ENCODE measurements at places on chromosomes 12 and 14.

DNA sequence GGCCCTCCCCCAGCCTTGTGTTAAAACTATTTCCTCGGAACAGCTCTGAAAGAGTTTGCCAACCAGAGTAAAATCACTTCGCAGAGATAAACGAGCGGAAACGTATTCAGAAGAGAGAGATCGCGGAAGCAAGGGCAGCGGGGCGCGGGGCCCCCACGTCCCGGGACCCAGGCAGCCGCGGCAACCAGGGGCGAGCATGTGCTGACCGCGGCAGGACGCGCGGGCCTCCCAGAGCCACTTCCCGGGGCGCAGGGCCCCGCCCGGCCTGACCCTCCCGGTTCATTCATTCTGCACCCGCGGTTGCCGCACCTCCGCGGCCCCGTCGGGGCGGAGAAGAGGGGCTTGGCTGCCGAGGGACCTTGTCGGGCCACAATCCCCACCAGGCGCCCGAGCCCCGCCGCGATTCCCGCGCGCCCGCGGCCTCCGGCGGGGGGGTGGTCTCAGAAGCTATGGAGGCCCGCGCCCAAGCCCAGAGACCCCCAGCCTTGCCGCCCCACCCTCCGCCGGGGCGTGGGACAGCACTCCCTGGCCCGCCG is 598 bp downstream of the UBE2N start:
- H3K36me3 ChIP-seq, result no peaks in the 10 kb centered on the region
- peak; percentile 30 for DNase-seq
- H3K4me1 ChIP-seq, result peaks cover 41% of the 10 kb centered on the region

- H3K4me1 ChIP-seq, result no peaks in the 10 kb centered on the region
- no peaks in the 10 kb centered on the region for H3K36me3 ChIP-seq
- H3K27me3 ChIP-seq, result no peaks in the 10 kb centered on the region
- no peak for DNase-seq
- no peak overlapping the region for H3K27ac ChIP-seq
These were observed 173.9 kb downstream of the CACNA1C start for GRCh38 chr12:2226641-2227040.

- H3K36me3 ChIP-seq, result no peaks in the 10 kb centered on the region
- no peaks in the 10 kb centered on the region for H3K27me3 ChIP-seq
- peak; percentile 30 for DNase-seq
- H3K4me1 ChIP-seq, result peaks cover 10% of the 10 kb centered on the region
- no peak overlapping the region for H3K27ac ChIP-seq
These were observed 22.0 kb downstream of the VSX2 start for GRCh38 chr14:74261288-74261687.

DNA sequence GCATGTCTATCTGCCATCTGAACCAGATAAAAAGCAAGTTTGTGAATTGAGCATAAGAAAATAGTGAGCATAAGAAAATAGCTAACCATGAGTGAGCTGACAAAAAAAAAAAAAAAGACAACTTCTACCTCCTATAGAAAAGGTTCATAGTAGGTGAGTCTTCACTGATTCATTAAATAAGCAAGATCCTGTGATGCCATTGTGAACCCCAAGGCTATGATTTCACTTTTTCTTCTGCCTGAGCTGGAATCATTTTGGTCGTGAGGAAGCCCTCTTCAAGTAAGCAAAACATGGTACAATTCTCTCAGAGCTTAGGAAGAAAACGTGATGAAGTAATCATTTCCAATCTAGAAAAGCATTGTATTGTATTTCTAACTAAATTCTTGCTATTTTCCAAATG is 1.2 kb downstream of the PIK3C2G start:
- peak overlapping the region; percentile 100 for H3K27ac ChIP-seq
- DNase-seq, result peak; percentile 81
- peaks cover 33% of the 10 kb centered on the region for H3K4me1 ChIP-seq
- H3K27me3 ChIP-seq, result no peaks in the 10 kb centered on the region
- H3K4me3 ChIP-seq, result peak overlapping the region; percentile 76

All from MCF 10A (cell line).